ENCODE measurements at places on chromosomes 4 and X.

- DNase-seq: no peak
Measured at GRCh38 chrX:69504626-69505612, 793 bp downstream of the NALF2 start.

DNA sequence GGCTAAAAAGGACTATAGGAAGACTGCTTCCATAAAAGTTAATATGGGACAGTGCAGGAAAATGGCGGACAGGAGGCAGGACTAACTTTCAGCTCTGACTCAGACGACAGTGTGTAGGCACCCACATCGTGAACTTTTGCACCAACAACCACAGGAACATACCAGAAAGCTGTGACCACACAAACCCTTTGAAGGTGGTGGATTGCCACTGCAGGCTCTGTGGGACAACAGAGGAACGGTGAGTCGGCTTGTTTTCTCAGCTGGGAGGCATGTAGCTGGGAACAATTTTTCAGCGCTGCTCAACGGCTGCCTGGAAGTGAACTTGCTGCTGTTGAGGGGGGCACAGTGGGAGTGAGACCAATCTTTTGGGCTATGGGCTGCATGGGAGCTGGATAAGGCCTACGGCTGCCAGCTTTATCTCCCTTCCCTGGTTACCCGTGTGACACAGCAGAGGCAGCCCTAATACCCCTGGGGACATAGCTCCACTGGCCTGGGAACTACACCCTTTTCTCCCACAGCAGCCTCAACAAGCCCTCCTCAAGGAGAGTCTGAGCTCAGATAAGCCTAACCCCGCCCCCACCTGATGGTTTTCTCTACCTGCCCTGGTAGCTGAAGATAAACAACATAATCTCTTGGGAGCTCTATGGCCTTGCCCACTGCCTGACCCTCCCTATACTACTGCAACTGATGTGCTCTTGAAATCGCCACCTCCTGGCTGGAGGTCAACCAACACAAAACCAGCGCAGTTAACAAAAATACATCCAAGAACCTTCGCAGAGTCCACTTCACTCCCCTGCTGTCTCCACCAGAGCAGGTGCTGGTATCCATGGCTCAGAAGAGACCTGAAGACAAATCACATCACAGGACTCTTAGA is 1537.0 kb downstream of the C4orf33 start:
- no peak for DNase-seq

- DNase-seq: no peak
Measured at GRCh38 chr4:101258883-101259282, 88.4 kb downstream of the PPP3CA start.

- no peak for DNase-seq
Measured at GRCh38 chr4:17523662-17524061, 8.7 kb downstream of the CLRN2 start.

DNA sequence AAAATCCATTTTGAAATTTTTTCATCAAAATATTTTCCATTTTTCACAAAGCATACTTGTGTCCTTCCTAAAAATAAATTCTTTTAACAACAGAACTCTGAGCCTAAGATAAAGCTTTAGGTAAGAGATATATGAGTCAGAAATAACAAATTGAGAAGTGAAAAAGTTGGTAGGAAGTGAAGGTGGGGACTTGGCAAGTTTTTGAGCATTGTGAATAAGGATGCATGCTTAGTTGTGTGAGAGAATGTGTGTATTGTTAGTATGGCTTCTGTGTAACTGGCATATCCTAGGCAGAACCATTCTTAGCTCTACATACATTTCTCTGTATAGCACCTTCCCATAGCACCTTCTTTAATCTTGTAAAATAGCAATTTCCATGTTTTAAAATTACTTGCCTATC is 6.8 kb downstream of the ASB5 start:
- no peak for DNase-seq

- DNase-seq: no peak
Measured at GRCh38 chr4:139229534-139230039, 50.4 kb downstream of the MGARP start.

DNA sequence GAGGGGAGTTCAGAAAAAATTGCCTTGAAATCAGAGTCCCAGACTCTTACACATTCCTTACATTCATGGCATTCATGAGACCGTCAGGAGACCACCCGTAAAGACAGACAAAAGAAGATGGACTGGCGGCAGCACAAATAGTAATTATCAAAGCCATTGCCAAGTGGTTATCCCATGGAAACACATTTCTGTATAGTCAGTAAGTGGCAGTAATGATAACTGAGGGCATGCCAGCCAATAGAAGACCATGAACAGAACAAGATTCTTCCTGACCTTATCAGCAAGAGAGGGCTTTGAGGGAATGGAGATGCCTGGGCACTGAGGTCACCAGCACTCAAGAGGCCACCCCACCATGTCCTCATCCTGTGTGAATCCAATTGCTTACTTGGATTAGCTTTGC is 121.7 kb upstream of the HCCS start:
- no peak for DNase-seq
